ENCODE measurements at places on chromosomes 1 and 21.

GRCh38 chr1:6464514-6464836 is 1.5 kb downstream of the TNFRSF25 start:
- H3K27me3 ChIP-seq, result no peaks in the 10 kb centered on the region
- H3K4me3 ChIP-seq, result no peak overlapping the region
- no peak for DNase-seq
- H3K36me3 ChIP-seq, result peaks cover 13% of the 10 kb centered on the region

DNA sequence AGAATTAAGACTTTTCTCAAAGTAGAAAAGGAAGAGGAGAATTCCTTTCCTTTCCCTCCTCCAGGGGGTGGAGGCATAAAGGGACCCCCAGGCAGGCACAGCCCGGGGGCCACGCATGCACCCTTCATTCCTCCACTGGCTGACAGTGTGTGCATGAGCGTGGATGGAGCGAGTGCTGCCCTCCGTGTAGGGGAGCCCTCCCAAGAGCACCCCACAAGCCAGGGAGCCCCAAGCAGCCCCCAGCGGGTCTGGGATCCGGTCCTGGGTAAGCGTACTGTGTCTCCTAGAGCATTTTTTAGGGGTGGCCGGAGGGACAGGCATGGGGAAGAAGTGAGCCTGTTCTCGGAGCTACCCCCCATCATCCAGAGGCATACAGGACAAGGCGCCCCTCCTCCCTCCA is 120.5 kb downstream of the SIK1 start:
- H3K4me1 ChIP-seq, result no peaks in the 10 kb centered on the region
- H3K27me3 ChIP-seq, result no peaks in the 10 kb centered on the region
- DNase-seq, result no peak
- no peaks in the 10 kb centered on the region for H3K36me3 ChIP-seq

DNA sequence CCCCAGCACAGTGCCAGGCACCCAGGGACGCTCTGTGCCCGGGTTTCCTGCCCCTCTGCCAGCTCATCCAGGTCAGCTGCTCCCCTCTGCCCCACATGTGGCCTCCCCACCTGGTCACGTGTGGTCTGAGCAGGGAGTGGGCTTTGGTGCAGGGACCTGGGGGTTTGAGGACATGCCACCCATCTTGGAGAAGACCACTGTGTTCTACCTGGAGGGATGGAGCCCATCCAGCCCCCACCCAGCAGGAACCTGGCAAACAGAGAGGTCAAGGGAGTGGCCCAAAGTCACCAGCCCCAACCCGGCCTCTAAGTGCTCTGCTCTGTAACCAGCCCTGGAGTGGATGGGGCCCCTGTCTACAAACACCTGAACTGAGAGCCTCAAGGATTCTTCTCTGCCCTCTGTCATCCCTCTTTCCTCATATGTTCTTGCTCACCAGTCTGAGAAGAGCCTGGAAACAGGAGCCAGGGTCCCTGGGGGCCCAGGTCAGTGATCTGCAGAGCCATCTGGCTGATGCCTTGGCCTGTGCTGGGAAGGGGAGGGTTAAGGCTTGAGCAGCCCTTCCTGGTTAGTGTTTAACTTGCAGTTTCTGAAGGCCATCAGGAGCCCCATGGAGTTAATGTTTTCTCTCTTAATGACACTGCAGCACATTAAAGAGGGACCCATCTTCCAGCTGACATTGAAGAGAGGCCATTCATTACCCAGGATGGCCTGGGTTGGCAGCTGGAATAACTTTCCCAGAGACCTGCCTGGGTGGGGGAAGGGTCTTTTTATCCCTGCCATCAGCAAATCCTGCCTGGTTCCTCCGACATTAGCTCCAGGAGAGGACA is 235.4 kb downstream of the PTPRU start:
- no peak overlapping the region for H3K27ac ChIP-seq
- H3K27me3 ChIP-seq, result peaks cover 3% of the 10 kb centered on the region
- DNase-seq, result no peak
- H3K4me1 ChIP-seq, result no peaks in the 10 kb centered on the region

DNA sequence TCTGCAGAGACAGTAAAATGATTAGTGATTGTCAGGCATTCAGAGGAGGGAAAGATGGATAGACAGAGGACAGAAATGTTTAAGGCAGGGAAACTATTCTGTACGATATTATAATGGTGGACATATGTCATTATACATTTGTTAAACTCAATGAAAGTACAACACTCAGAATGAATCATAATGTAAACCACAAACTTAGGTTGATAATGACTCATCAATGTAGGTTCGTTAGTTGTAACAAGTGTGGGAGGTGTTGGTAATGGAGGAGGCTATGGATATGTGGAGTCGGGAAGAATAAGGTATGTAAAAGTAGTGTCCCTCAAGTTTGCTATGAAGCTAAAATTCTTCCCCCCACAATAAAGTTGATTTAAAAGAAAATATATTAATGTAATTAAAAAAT is 455.0 kb downstream of the BRINP3 start:
- no peak overlapping the region for H3K27ac ChIP-seq
- DNase-seq, result no peak
- H3K27me3 ChIP-seq, result no peaks in the 10 kb centered on the region

DNA sequence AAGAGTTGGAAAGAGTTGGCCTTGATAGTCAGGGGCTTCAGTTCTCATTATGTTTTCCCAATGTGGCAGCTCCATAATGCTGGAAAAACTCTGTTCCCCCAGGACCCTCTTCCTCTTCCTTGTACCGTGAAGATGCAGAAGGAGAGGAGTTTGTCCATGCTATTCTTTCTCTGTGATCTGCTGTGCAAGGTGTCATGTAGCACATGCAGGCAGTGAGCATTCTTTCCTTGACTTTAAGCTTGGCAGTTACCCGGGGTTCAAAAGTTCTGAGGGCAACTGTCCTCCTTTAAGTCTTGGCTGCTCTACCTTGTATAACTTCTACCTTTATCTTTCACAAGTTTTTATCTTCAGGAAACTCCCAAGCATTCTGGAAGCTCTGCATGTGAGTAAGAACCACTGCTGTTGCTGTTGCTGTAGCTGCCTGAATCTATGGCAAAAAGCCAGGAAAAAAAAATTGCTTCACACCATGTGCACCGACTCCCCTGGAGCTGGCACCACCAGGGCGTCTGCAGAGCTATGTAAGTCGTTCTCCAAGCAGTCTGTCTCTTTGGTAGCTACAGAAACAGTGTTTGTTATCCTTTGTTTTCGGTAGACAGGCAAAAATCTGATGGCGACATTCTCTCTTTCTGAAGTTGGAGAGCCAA is 42.7 kb upstream of the SLC16A1 start:
- peaks cover 9% of the 10 kb centered on the region for H3K4me1 ChIP-seq
- no peak overlapping the region for H3K4me3 ChIP-seq
- no peaks in the 10 kb centered on the region for H3K36me3 ChIP-seq
- H3K27ac ChIP-seq, result no peak overlapping the region

DNA sequence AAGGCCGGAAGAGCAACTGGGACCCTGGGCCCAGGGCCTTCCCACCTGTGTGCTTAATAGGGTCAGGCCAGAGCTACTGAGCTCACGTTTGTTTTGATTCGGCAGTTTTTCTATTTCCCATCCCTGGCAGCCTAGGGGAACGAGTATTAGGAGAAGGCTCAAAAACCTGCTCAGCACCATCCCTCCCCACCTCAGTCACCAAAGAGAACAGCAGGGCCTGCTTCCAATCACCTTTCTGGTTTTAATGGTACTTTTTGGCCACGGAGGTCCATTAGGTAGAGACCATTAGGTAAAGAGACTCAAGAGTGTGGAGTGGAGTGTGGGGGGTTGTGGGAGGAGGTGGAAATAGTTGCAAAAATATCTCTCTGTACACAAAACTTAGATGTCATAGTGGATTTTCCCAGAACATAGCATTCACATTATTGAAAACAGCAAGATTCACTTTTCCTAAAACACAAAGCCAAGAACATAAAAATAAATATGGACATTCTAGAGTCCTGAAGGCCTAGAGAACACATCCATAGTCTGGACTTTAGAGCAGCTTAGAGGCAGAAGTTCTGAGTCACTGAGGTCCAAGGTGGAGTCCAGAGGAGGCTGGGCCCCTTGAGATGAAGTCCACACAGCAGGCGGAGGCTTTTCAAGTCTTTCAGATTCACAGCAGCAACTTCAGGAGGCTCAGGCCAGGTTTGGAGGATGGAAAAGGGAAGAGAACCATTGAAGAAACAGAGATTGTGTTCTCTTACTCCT is 19.5 kb downstream of the NUAK2 start:
- no peak overlapping the region for H3K4me3 ChIP-seq
- peak overlapping the region; percentile 23 for H3K27ac ChIP-seq
- no peaks in the 10 kb centered on the region for H3K36me3 ChIP-seq
- no peaks in the 10 kb centered on the region for H3K27me3 ChIP-seq
- H3K4me1 ChIP-seq, result no peaks in the 10 kb centered on the region

DNA sequence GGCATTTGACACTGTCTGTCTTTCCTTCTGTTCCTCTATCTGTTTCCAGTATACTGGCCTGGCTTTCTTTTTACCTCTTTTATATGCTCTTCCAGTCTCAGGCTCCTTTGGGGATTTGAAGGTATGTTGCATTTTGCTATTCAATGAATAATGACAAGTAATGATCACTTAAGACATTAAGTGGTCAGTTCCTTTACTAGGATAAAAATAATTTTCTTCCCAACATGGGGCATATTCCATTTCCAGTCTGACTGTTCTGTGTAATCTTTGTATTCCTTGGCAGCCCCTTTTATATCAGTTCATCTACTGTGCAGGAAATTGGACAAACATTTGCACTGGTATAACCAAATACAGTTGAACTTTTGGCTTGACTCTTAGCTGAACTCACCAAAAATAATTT is 15.6 kb downstream of the METTL18 start:
- H3K36me3 ChIP-seq, result no peaks in the 10 kb centered on the region
- H3K4me1 ChIP-seq, result no peaks in the 10 kb centered on the region
- no peak overlapping the region for H3K4me3 ChIP-seq
- no peaks in the 10 kb centered on the region for H3K27me3 ChIP-seq

- no peaks in the 10 kb centered on the region for H3K36me3 ChIP-seq
- no peaks in the 10 kb centered on the region for H3K4me1 ChIP-seq
- H3K27me3 ChIP-seq, result no peaks in the 10 kb centered on the region
- no peak for DNase-seq
Measured at GRCh38 chr1:188668083-188668482, 1809.6 kb downstream of the BRINP3 start.

GRCh38 chr1:17190010-17190995 is 14.6 kb upstream of the PADI1 start:
- H3K27me3 ChIP-seq, result no peaks in the 10 kb centered on the region
- H3K4me1 ChIP-seq, result no peaks in the 10 kb centered on the region

DNA sequence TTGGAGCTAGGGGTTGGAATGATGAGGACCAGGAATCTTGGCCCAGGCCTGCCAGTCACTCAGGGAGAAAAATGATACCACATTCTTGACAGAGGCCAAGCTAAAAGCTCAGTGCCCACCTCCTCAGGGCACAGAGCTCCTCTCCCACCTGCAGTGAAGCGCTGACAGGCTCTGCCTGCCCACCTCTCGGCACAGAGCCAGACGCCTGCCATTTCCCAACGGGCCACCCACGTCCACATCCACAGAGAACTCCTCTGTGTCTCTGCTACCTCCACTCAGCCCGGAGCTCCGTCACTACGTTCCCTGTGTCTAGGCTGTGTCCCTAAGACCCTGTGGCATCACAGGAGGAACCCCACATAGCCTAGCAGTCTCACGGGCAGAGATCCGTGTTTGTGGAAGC is 60.8 kb downstream of the MRPL37 start:
- no peaks in the 10 kb centered on the region for H3K27me3 ChIP-seq
- no peak for DNase-seq
- no peak overlapping the region for H3K27ac ChIP-seq
- H3K36me3 ChIP-seq, result peaks cover 6% of the 10 kb centered on the region

DNA sequence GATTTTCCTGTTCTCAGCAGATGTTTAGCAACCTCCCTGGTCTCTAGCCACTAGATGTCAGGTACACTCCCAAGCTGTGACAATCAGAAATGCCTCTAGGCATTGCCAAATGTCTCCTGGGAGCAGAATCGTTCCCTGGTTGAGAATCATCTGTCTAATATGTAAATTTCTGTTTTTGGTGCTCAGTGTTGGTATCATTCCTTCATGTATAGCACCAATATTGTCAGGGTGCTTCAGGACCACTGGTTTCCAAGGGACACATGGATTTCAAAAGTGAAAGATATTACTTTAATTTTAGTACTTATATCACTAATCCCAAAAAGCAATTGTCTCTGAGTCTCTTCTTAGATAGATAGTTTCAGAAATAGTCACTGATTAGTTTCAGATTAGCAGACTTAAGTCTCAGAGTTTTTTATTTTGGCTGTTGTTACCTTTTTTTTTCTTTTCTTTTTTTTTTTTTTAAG is 160.1 kb downstream of the PTPRC start:
- H3K27me3 ChIP-seq, result no peaks in the 10 kb centered on the region
- H3K27ac ChIP-seq, result no peak overlapping the region
- H3K36me3 ChIP-seq, result no peaks in the 10 kb centered on the region
- no peak overlapping the region for H3K4me3 ChIP-seq
- DNase-seq, result no peak

DNA sequence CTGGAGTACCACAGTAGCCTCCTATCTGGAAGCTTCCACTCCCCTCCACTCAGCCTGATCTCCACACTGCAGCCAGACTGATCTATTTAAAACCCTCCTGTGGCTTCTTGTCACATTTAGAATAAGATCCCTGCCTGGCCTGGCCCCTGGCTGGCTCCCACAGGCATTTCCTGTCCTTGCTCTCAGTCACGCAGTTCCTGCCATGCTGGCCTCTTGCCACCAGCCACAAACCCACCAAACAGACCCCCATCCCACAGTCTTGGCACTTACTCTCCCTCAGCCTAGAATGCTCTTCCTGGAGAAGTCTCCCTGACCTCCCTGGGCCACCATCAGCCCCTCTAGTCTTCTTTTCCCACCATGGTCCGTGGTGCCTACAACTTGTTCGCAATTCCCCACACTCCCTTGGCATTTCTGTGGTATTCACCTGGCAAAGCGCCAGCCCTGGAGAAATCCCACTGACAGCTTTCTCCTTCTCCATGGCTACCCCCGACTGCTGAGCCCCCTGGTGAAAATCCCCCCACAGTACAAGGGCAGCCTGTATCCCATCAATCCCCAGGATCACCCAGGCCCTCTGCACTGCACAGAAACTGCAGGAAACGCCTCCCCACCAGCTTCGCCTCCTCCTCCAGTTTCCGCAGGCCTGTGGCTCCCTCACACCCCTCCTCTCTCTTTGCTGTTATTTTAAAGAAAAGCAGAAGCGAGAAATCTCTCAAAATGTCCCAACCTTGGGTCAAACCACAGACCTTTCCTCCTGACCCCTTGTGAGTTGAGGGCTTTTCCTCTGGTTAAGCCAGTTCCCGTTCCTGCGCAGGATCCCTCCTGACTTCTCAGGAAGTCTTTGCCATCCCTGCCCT is 94.5 kb downstream of the SYT2 start:
- DNase-seq, result peak; percentile 67
- no peaks in the 10 kb centered on the region for H3K27me3 ChIP-seq
- peak overlapping the region; percentile 21 for H3K27ac ChIP-seq
- H3K4me1 ChIP-seq, result peaks cover 11% of the 10 kb centered on the region
- H3K4me3 ChIP-seq, result no peak overlapping the region

All from lung (tissue), 17 donors.